Fibroblast of upper back skin (primary cell): ENCODE measurements at places on chromosomes 16 and 17.

- peak; percentile 51 for DNase-seq
These were observed 214.3 kb upstream of the CDH5 start for GRCh38 chr16:66152181-66152580.

GRCh38 chr17:12566291-12566690 lies 99.4 kb upstream of the MYOCD start:
- no peak for DNase-seq

DNA sequence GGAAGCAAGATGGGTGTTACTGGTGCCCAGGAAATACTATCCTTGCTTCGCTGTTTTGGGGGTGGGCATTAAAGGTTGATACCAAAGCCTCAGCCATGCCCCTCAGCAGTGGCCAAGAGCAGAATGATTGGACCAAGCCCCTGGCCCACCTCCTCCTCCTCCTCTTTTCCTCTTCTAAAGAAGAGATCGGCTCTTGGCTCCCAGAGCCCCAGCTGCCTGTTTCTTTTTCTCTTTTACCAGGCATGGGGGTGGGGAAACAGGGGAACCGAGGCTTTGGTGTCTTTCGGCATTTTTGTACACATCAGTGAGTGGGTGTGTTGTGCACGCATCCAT lies 5.8 kb downstream of the THRA start:
- DNase-seq = no peak

DNA sequence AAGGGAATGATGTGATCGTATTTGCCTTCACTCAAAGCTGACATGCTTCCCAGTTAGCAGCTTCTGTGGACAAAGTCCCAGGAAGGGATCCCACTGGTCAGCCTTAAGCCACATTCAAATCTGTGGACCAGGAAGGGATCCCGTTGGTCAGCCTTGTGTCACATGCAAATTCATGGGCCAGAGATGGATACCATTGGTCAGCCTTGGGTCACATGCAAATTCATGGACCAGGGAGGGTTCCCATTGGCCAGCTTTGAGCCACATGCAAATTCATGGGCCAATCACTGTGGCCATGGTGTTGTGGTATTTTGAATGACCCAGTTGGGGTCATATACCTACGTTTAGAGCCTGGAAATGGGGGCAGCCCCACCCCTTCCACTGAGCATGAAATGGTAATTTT lies 201.6 kb downstream of the HS3ST4 start:
- DNase-seq = no peak

DNA sequence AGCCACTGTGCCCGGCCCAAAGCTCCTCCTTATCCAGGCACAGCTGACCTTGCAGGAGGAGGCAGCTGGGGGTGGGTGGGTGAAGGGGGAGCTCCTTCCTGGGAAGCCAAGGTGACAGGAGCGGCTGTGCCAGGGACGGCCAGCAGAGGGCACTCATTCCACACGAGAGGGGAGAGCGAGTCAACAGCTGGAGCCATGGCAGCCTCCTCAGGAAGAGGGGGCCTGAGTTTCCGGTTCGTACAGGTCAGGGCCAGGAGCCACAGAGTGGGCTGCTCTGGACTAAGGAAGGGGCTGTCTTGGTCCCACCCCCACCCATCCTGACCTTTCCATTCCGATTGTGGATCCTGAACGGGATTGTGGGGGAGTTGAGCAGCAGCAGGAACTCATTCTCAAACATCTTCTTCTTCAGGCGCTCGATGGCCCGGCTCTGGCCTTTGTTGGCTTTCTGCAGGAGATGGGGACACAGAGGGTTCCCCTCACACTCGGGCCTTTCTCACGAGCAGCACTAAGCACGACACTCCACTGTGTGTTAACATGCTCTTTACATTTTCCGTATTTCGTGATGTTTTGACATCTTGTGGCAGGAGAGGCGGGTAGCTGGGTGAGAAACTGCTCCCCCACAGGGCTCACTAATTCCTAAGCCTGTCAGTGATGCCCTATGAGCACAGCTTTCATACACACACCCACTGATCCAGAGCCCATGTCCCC lies 61.6 kb downstream of the TIMM22 start:
- peak; percentile 29 for DNase-seq

GRCh38 chr16:2209258-2210008 lies 1.2 kb downstream of the BRICD5 start:
- no peak for DNase-seq

GRCh38 chr17:71883845-71884244 lies 237.0 kb upstream of the SOX9 start:
- DNase-seq = no peak

DNA sequence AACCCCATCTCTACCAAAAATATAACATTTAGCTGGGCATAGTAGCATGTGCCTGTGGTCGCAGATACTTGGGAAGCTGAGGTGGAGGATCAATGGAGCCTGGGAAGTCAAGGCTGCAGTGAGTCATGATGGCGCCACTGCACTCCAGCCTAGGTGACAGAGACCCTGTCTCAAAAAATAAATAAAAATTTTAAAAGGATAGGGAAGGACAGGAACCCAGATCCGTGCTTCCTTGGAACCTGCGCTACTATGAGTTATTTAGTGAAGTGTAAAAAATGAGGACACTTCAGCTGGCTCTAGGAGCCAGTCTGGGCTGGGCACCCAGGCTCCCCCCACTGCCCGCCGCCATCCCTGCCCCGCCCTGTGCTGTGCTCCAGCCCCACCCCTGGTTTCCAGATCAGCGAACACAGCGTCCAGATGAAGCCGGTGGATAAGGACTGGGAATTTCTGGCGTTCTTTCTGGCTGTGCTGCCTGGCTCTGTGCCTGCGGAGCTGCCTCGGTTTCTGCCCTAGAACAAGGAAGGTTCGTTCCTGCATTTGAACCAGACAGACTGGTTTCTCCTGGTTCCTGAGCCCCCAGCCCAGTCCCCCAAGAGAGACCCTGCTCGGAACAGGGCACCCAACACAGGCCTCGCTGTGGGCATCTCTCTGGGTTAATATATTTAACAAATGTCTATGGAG lies 18.5 kb downstream of the PLLP start:
- DNase-seq = no peak

DNA sequence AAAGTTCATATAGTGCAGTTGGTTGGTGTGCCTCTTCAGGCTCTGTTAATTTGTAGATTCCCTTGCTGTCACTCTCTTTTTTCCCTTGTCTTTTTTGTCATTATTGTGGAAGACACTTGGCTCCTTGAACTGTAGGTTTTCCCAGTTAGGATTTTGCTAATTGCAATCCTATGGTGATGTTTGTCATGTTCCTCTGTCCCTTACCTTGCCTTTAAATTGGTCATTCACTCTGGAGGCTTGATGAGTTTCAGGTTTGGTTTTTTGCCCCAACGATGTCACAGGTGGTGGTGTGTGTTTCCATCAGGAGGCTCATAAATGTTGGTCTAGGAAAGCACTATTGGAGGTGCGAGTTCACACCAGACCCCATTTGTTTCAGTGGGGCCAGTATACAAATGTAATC lies 383.7 kb downstream of the SNX29 start:
- DNase-seq = no peak

DNA sequence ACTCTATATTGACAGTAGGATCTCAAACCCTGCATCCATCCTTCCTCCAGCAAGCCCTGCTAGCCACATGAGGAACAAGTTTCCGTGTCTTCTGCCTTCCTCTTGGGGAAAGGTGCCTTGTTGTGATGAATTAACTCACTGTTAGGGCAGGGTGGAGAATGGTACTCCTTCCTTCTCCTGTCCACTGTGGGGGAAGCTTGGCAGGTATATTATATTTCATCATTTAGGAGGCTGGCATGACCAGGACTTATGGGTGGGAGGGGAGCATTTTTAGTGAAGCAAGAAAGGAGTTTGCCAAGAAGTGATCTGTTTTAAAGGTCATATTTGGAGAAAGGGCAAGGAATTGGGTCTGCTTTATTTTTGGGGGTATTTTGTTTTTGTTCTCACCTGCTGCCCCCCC lies 9.3 kb upstream of the CDC6 start:
- DNase-seq = no peak

DNA sequence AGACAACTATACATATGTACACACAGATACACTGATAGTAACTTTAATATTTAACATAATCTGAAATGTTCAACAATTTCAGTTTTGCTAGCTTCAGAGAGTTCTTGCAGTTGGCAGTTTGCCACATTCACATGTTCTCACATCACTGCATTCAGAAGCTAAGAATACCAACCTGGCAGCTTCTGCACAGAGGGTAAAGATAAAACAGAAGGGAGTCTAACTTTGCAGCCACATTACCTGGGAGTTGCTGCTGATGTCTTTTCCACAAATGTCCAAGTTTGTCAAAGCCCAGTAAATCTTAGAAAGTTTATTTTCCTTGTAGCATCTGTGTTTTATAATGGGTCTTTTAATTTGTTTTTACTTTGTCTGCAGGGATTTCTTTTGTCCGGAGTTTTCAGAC lies 332.0 kb downstream of the BCAS3 start:
- DNase-seq = peak; percentile 14

DNA sequence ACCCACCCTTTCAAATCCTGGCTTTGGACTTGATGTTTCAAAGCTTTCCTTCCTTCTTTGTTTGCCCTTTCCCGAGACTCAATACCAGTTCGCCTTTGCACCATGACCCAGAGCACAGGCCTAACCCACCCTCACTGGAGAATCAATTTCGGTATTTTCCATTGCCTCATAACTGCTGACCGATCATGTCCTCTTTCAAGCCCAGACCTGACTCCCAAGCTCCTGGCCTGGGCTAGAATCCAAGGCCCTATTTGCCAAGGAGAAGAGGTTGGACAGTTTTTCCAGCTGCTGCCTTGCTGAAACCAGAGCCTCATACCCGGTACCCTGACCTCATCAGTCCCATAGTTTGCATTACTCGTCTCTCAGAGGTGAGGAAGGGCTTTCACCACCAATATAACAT lies 35.3 kb upstream of the HELZ start:
- peak; percentile 35 for DNase-seq

- no peak for DNase-seq
These were observed 568.8 kb upstream of the ZFHX3 start for GRCh38 chr16:73616770-73617169.

GRCh38 chr16:50933262-50933661 lies 191.4 kb downstream of the CYLD start:
- no peak for DNase-seq

- no peak for DNase-seq
These were observed 340.7 kb downstream of the SNX29 start for GRCh38 chr16:12317121-12317810.
